ENCODE measurements at places on chromosomes 7 and 10.

DNA sequence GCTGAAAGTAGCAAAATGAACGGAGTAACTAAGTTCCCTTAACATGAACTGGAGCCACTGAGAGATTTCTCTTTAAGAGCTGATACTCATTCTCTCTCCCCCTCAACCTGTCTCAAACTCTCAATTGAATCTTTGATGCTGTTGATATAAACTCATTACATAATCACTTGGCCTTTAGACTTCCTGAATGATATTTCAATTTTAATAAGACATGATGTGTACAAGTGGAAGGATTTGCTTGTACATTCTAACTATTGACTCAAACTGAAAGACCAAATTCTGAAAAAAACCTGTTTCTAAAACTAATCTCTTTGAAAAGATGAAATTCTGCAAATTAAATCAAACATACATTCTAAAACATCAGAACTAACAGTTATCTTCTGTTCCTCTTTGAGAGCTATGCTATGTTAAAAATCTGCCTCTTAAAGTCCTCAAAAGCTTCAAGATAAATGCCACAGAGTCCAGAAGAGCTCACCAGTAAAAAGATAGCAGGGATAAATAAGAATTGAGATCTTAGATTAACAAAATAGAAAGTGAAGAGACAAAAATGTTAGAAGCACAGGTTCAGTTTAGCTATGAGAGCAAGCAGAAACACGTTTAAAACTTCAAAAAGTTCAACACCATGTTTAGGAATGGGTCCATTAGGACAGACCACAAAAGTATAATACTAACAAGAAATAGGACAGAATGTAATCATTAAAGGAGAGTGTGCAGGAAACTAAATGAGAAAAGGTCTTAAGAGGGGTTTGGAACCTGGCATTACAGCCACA, 46.1 kb downstream of the TNPO3 start:
- DNase-seq: no peak

DNA sequence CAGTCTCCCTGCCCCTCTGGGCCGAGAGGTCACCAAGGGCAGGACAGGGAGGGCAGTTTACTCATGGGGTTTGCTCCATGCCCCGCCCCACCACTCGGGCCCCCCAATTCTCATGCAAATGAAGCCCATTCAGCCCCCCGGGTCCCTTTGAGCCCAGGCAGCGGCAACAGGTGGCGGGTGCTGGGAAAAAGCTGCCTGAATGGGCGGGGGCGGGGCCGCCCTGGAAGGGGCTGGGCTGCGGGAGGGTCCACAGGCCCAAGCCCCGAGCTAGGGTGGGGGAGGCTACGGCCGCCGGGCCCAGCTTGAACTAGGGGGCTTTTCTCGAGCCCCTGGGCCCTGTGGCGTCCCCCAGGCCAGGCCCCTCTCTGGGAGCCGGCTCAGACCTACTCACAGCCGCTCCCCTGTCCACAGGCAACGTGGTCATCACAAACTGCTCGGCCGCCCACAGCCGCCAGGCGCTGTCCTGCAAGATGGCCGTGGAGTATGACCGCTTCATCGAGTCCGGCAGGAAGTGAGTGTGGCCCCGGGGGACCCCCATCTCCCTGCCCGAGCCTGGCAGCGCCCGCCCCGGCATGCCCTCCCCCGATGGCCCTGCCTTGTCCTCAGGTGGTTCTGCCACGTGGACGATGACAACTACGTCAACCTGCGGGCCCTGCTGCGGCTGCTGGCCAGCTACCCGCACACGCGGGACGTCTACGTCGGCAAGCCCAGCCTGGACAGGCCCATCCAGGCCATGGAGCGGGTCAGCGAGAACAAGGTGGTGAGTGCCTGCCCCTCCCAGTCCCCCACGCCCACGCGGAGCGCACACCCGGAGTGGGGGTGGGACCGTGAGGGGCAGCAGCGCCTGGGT, 5.5 kb downstream of the LFNG start:
- DNase-seq: no peak

GRCh38 chr10:23418051-23418681, 20.7 kb upstream of the OTUD1 start:
- no peak for DNase-seq

- no peak for DNase-seq
Observed at GRCh38 chr7:113622796-113623195, 296.0 kb downstream of the PPP1R3A start.

- peak; percentile 36 for DNase-seq
Observed at GRCh38 chr7:47945261-47946015, 2.8 kb downstream of the PKD1L1 start.

GRCh38 chr10:120746001-120746777, 105.0 kb upstream of the WDR11 start:
- no peak for DNase-seq

- no peak for DNase-seq
Observed at GRCh38 chr10:13953371-13953770, 366.6 kb downstream of the PRPF18 start.

DNA sequence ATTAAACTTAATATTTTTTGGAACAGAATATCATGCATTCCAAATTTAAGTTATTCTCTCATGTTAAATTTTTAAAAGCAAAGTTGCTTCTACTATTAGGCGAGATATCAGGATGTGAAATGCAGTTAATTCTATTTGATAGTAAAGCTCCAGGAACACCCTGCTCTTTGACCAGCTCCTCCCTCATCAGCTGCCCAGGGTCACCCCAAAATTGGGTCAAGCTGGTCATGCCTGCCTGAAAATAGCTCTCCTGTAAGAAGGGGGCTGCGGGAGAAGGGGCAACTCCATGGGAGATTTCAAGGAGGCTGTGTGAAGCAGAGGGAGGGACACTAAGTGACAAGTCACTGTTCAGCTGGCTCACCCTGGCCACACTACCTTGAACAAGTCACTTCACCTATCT, 5.9 kb downstream of the PPP1R3C start:
- no peak for DNase-seq

GRCh38 chr7:53466371-53466770, 430.9 kb downstream of the POM121L12 start:
- no peak for DNase-seq

- DNase-seq: no peak
Observed at GRCh38 chr10:29634105-29634504, 666 bp downstream of the SVIL start.

- no peak for DNase-seq
Observed at GRCh38 chr7:4010061-4010605, 672.0 kb upstream of the FOXK1 start.

DNA sequence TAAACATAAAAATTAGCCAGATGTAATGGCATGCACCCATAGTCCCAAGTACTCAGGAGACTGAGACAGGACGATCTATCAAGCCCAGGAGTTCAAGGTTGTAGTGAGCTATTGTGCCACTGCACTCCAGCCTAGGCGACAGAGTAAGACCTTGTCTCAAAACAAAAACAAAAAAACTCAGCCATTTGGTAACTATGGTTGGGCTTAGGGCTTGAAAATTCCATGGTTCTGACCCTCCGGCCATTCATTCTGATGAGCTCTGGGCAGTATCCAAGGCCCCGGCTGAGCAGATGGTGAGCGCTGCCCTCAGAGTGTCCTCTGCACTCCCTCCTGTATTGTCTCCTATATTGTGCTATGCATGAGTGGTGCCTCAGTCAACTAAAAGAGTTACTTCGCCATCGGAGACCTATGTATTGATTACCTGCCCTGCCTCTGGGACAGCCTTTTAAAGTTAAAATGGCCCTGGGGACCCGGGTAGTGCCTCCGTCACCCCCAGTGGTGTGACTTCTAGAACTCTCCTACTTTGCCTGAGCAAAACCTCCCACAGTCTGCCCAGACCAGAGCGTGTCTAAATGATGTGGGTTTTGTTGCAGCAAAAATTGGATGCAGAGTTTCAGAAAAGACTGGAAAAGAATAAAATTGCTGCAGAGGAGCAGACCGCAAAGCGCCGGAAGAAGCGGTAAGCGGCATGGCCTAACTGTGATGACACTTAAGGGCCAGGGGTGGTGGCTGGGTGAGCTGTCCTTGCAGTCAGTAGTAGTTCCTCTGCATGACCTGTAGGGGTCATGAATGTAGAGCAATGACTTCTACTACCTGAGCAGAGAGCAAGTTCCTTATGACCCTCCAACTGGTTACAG, 8.1 kb downstream of the PRKRIP1 start:
- no peak for DNase-seq

DNA sequence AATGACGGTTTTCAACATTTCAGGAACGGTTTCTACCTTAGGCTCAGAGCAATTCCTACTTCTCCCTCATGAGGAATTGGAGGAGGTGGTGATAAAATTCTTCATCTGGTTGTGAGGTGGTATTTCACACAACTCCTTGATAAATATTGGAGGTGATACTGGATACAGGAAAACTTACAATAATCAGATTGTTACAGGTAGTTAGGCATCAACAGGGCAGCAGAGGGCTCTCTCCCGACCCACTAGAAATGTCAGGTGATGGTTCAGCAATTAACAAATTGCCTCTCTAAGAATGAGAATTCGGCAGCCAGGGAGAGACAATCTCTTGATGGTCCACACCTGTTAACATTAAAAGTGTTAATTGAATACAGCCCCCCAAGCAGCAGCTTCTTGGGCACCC, 22.6 kb downstream of the ZNF786 start:
- no peak for DNase-seq

GRCh38 chr7:77802557-77803405, 4.2 kb downstream of the PHTF2 start:
- no peak for DNase-seq

GRCh38 chr7:74020390-74020789, 7.6 kb upstream of the ELN start:
- no peak for DNase-seq

DNA sequence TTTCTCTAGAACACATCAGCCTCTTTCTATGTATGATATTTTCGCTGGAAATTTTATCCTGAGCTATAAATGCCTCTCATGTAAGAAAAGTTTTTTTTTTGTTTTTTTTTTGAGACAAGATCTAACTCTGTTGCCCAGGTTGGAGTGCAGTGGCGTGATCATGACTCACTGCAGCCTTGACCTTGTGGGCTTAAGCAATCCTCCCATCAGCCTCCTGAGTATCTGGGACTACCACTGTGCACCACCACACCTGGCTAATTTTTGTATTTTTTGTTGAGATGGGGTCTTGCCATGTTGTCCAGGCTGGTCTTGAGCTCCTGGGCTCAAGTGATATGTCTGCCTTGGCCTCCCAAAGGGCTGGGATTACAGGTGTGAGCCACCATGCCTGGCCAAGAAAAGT, 80.4 kb downstream of the ADK start:
- DNase-seq: no peak

- no peak for DNase-seq
Observed at GRCh38 chr7:101722247-101722646, 93.2 kb upstream of the MYL10 start.

- no peak for DNase-seq
Observed at GRCh38 chr7:95357623-95358022, 33.3 kb upstream of the PON1 start.

- no peak for DNase-seq
Observed at GRCh38 chr7:150982351-150982750, 4.2 kb upstream of the KCNH2 start.

DNA sequence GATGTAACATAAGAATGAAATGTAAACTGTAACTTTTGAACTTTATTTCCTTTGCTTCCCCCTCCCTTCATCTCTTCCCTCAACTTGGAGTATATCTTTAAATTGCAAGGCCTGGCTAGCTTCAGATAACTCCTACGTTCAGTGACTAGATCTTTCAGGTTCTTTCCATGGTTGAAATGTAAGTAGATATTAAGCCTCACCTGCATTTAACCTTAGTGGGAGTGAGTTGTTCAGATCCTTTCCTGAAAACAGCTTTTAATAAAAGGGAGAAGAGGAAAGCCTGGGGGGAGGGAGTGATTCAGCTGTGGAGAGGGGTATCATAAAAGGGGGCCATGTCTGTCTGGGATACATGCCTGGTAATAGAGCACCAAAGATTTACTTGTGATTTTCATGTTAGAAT, 19.0 kb upstream of the PRPS1L1 start:
- DNase-seq: no peak

GRCh38 chr10:127196282-127197153, at the start of gene INSYN2A:
Gene INSYN2A (minus strand): TSS chr10:127196591. CDS start chr10:127176395, 20,196 bp downstream.
- DNase-seq: no peak

- DNase-seq: no peak
Observed at GRCh38 chr7:48207155-48207675, 36.0 kb downstream of the ABCA13 start.

GRCh38 chr10:109961174-109962001, 38.1 kb upstream of the XPNPEP1 start:
- no peak for DNase-seq

- no peak for DNase-seq
Observed at GRCh38 chr10:67971311-67971710, 86.9 kb downstream of the SIRT1 start.

GRCh38 chr10:112532189-112532588, 85.2 kb downstream of the VTI1A start:
- no peak for DNase-seq

DNA sequence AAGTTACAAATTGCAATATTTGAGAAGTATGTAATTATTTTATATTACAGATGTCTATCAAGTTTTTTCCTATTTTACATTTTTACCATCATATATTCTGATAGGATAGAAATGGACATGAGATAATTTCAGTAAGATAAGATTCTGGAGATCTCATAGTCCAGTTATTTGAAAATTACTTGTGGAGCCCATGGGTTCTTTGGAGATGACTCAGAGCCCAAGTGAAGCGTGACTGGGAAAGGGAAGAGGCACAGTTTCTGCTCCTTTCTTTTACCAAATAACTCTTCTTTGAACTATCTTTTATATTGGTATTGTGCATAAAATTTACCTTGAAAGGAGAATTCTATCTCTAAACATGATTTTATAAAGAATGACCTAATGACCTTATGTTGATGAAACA, 2.4 kb downstream of the CD36 start:
- DNase-seq: peak; percentile 62

DNA sequence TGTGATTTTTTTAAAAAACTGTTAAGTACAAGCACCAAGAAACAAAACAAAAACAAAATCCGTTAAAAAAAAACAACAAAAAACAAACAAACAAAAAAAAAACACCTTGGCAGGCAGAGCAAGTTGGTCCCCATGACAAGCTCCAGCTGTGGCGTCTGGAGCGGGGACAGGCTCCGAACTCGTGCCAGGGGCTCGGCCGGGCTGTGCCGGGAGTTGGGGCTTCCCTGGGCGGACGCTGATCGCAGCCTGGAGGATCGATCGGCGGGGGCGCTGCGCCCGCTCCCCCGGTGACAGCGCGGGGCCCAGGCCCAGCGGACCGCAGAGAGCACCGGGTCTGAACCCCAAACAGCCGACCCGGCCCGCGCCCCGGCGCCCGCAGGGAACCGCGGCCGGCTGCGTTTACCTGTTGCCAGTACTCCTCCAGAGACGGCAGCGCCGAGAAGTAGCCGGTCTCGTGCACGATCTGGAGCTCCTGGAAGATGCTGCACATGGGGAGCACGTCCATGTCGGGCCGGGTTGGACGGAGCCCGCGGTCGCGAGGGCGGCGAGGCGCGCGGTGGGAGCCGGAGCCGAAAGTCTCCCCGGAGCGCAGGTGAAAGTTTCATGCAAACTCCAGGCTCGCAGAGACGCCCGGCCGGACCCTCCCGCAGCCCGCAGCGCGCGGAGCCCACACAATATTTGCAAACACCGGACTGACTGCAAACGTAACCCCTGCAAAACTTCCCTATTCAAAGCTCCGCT, at the start of gene KLF6:
Gene KLF6 (minus strand): TSS at position 700 of the 741 bp plus-strand sequence. CDS start 195 bp downstream, at position 505.
- DNase-seq: no peak
